Kasumi-1 (cell line): ENCODE measurements at places on chromosomes 16 and 17.

DNA sequence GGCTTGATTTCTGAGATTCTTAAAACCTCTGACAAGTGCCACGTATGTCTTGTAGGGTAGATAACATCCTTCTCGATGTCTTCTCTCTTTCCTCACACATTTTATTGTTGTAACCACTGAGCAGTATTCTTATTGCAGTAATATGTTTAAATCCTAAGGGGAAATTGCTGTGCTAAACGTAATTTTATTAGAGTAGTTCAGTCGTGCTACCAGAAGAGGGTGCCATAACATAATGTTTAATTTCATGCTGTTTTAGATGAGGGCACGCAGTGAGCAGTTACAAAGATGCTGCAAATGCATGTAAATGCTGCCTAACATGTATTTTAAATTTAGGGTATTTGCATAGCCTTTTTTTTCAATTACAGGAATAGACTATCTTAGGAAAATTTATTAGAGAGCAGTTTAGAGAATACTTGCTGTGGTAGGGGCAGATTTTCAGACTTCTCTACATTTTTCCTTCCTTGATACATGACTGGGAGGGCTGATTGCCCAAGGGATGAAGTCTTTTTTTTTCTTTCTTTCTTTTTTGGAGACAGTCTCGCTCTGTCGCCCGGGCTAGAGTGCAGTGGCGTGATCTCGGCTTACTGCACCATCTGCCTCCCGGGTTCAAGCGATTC is 51.7 kb downstream of the GAN start:
- DNase-seq, result peak; percentile 85

- no peak for DNase-seq
Observed at GRCh38 chr17:70896843-70897242, 727.5 kb downstream of the KCNJ2 start.

- DNase-seq, result no peak
Observed at GRCh38 chr17:37031493-37032083, 82.8 kb downstream of the AATF start.

DNA sequence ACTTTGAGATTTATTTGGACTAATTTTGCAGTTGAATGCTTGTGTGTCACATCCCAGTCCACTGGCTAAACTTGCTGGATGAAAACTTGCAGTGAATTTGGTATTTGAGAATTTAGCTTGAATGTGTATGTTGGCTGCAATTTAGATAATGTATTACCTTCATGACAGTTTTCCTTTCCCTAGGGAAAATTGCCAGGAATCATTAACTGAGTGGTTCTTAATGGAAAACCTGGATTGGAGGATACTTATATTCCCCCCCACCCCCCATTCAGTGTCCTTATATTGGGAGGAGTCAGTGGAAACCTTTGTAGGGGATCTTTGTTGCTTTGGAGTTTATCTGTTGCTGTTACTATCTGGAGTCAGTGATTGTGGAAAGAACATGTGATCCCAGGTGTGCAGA is 67.6 kb downstream of the KPNA2 start:
- no peak for DNase-seq

GRCh38 chr17:74024871-74025531 is 178.5 kb upstream of the RPL38 start:
- DNase-seq, result no peak

- DNase-seq, result no peak
Observed at GRCh38 chr17:27958708-27959381, 65.7 kb upstream of the LYRM9 start.

DNA sequence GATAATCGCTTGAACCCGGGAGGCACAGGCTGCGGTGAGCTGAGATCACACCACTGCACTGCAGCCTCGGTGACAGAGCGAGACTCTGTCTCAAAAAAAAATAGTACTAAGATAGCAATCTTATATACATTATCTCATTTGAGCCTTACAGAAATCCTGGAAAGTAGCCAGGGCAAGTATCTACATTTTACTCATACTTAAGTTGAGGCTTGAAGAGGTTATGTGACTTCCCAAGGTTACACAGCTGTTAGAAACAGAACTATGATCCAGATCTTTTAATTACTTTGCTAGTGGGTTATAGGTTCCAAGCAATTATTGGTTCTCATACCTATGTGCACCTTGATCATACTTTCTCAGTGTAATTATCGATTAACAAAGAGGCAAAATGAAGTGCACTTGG is 15.4 kb downstream of the C17orf78 start:
- no peak for DNase-seq

GRCh38 chr16:70349783-70350182 is 3.1 kb downstream of the DDX19A start:
- no peak for DNase-seq

- DNase-seq, result no peak
Observed at GRCh38 chr16:3659251-3659650, 4.8 kb downstream of the DNASE1 start.

DNA sequence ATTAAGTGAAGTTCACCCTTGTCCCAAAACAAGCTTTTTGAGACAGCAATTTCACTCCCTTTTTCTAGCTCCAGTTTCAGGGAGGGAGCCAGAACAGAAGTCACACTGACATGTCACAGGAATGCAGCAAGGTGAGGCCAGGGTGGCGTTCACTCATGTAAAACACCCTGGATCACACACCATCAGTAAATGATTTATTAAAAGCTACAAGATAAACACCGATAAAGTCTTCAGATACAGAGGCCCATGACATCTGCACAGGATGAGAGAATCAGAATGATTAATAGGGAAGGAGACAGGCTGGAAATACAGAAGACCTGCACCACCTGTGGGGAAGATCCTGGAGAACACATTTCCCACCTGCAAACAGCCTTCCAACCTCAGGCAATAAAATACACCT is 77.5 kb upstream of the DYNLRB2 start:
- no peak for DNase-seq

- DNase-seq, result no peak
Observed at GRCh38 chr16:89122322-89122851, 28.7 kb downstream of the ACSF3 start.

GRCh38 chr17:51912939-51913338 is 245.6 kb downstream of the CA10 start:
- no peak for DNase-seq

GRCh38 chr16:57029161-57030160 is 40.1 kb downstream of the NLRC5 start:
- no peak for DNase-seq

DNA sequence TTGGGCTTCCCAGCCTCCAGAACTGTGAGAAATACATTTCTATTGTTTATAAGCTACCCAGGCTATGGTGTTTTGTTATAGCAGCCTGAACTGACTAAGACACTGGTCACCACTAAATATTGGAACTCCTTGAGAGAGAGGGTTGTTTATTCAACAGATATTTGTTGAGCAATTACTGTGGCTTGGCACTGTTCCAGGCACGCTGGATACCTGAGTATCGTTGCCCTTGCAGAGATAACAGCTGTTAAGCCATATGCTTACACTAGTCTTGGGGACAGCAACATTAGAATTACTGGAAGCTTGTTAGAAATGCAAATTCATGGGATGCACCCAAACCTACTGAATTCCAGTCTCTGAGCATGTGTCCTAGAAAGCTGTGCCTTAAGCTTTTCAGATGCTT is 230.7 kb downstream of the HS3ST4 start:
- DNase-seq, result no peak

DNA sequence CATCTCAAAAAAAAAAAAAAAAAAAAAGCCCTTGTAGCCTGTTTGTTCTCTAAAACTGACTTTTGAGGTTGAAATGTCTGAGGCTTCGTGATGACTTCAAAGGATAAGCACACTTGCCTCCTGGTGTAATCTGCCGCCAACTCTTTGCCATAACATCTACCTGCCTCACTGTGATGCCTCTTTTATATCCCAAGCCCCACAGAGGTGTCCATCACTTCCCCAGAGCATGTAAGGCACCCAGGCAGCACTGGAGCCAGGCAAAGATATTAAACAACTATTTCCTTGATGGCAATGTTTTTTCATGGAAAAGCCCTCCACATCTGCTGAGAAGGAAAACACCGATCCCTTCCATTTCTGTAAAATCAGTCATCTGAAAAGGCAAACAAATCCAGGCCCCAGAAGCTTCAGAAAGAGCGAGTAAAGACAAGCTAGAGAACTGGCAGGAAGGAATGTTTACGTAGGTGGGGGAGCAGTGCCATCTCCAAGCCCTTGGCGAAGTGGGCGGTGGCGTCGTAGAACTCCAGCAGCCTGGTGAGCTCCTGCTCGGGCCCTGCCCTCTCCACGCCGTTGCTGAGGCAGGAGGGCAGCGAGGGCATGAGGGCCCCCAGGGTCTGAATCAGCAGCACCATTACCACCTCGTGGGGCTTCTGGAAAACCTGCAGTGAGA is 28.6 kb downstream of the COG7 start:
- no peak for DNase-seq

- no peak for DNase-seq
Observed at GRCh38 chr17:40909755-40910154, 24.7 kb upstream of the KRT20 start.

DNA sequence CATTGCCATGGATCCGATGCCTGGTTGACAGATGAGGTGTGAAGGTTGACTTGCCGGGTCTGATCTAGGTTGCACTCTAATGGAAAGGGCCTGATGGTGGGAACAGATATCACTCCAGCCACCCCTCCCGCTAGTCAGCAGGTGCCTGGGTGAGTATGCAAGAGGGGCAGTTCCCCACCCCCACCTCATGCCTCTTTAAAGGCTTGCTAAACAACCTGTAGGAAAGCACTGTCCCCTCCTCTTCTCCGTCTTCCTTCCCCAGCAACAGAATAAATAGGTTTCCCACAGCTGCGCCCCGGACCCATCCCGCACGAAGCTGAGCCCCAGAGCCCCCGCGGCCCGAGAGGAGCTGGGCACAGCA is 746 bp upstream of the TMEM132E start:
- DNase-seq, result no peak

DNA sequence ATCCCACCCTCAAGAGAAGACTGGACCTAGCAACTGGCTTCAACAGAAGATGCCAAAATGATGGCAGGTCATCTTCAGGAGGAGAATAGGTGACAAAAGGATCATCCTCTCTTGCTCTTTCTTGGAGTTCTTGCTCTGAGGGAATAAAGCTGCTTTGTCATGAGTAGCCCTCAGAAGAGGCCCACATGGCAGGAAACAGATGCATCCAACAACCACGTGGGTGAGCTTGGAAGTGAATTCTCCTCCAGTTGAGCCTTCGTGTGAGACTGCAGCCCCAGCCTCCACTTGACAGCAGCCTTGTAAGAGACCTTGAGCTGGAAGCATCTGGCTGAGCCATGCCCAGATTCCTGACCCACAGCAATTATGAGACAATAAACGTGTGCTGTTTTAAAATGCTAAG is 87.5 kb downstream of the DYNLRB2 start:
- no peak for DNase-seq

- DNase-seq, result no peak
Observed at GRCh38 chr17:77125432-77125901, 15.3 kb upstream of the SEC14L1 start.

- no peak for DNase-seq
Observed at GRCh38 chr16:73043828-73044467, 4.0 kb downstream of the ZFHX3 start.

- DNase-seq, result peak; percentile 31
Observed at GRCh38 chr17:51029568-51030463, 90.9 kb downstream of the SPAG9 start.

DNA sequence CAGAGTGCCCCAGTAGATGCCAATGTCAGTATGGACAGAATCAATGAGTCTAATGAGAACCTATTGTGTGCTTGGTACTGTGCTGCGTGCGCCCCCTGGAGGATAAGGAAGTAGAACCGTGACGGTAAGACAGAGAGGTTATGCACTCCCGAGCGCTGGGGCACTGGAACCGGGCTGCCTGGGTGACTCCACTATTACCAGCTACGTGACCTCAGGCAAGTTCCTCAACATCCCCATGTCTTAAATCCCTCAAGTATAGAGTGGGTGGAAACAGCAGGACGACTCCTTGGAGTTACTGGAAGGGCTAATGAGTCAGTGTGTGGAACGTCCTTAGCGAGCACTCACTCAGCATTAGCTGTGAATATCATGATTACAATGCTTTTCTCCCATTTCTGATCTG is 16.2 kb downstream of the CHST4 start:
- DNase-seq, result peak; percentile 71

GRCh38 chr17:70060415-70060814 is 14.6 kb upstream of the KCNJ16 start:
- DNase-seq, result no peak

GRCh38 chr17:40480501-40481003 is 20.9 kb downstream of the TNS4 start:
- peak; percentile 62 for DNase-seq

DNA sequence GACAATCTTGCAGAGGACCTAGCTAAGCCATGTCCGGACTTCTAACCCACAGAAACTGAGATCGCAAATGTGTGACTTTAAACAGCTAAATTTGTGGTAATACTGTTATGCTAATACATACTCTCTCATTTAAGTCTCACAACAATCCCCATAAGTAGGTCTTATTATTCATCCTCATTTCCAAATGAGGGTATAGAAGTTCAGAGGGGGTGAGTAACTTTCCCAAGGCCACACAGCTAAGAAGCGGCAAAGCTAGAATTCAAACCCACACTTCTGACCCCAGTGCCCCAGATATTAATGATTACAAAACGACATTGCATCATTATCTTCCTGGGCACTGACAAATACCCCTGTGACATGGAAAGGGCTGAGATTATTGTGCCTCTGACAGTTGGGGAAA is 81.4 kb downstream of the CNGB1 start:
- DNase-seq, result no peak

- no peak for DNase-seq
Observed at GRCh38 chr16:85570213-85570734, 42.8 kb upstream of the GSE1 start.

DNA sequence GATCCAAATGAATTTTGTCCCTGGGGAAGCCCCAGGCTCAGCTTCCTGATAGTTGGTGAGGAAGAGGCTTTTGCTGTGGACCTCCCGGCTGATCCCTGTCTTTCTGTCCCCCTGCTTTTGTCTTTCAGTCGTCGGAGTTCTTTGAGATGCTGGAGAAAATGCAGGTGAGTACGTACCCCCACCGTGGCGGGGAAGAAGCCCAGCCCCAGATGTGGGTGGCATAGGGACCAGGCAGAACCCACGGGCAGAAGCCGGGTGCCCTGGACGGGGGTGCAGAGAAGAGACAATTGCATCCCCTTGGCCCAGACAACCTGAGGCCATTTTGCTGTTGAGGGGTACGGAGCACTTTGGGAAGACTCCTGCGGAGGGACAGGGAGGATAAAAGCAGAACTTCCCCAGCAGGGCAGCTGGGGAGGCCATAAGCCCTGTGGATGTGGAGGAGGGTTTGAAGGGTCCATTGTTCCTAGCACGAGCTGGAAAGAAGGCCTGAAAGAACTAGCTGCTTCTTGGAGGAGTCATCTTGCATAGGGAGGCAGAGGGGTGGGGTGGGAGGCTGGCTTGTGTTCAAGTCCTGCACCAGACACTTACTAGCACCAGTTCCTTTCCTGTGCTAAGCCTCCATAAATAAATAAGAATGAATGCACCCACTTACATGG is 105.6 kb downstream of the OR1D5 start:
- DNase-seq, result no peak
